Left kidney (tissue), 8 donors: ENCODE measurements at places on chromosomes 12 and 14. TPM values are rescaled to one million over a fixed set of nuclear protein-coding genes. Genes with fewer than 3 reads are reported as not detected.

Gene P2RX7
- polyA plus RNA-seq = 1.0 TPM

Gene MEG3
- polyA plus RNA-seq = 218 TPM

Gene PPP1R3E
- polyA plus RNA-seq = 42.5 TPM

Gene KCNH5
- 0.23 TPM for polyA plus RNA-seq

Gene ZFYVE21
- polyA plus RNA-seq = 54.0 TPM

Gene SLC39A5
- 51.0 TPM for polyA plus RNA-seq

Gene DNAI7
- 7.9 TPM for polyA plus RNA-seq

Gene ERP27
- polyA plus RNA-seq = 22.6 TPM

Gene ARMH4
- 82.8 TPM for polyA plus RNA-seq

Gene PLCZ1
- 1.3 TPM for polyA plus RNA-seq

Gene KRT78
- polyA plus RNA-seq = not detected

Gene C12orf54
- 0.60 TPM for polyA plus RNA-seq

Gene GARIN6
- polyA plus RNA-seq = not detected

Gene RAB15
- polyA plus RNA-seq = 27.3 TPM

Gene ANKS1B
- 4.8 TPM for polyA plus RNA-seq

Gene ZNF140
- 49.0 TPM for polyA plus RNA-seq

Gene AKAP5
- polyA plus RNA-seq = 9.3 TPM

Gene POTEM
- polyA plus RNA-seq = not detected

Gene CEBPE
- polyA plus RNA-seq = 0.08 TPM

Gene GPR84
- 0.15 TPM for polyA plus RNA-seq

Gene PYGL
- polyA plus RNA-seq = 20.7 TPM

Gene IFNG
- not detected for polyA plus RNA-seq

Gene RALGAPA1
- 48.7 TPM for polyA plus RNA-seq

Gene SLC5A8
- 33.1 TPM for polyA plus RNA-seq

Gene C1QL4
- 1.2 TPM for polyA plus RNA-seq

Gene CHGA
- polyA plus RNA-seq = not detected

Gene ENDOU
- polyA plus RNA-seq = 0.40 TPM

Gene NYNRIN
- polyA plus RNA-seq = 54.6 TPM

Gene ASB2
- polyA plus RNA-seq = 0.40 TPM

Gene CD69
- polyA plus RNA-seq = 1.3 TPM

Gene PSMA6
- polyA plus RNA-seq = 178 TPM

Gene OAS2
- 9.9 TPM for polyA plus RNA-seq

Gene TDRD9
- polyA plus RNA-seq = 7.2 TPM

Gene SOX5
- polyA plus RNA-seq = 7.1 TPM
